Activated naive CD8-positive, alpha-beta T cell treated with anti-CD3 and anti-CD28 coated beads, Interleukin-2, amount 10 ng/mL, durations not matched to agents 7 days and 5 days (primary cell): ENCODE measurements at places on chromosomes 4 and X.

DNA sequence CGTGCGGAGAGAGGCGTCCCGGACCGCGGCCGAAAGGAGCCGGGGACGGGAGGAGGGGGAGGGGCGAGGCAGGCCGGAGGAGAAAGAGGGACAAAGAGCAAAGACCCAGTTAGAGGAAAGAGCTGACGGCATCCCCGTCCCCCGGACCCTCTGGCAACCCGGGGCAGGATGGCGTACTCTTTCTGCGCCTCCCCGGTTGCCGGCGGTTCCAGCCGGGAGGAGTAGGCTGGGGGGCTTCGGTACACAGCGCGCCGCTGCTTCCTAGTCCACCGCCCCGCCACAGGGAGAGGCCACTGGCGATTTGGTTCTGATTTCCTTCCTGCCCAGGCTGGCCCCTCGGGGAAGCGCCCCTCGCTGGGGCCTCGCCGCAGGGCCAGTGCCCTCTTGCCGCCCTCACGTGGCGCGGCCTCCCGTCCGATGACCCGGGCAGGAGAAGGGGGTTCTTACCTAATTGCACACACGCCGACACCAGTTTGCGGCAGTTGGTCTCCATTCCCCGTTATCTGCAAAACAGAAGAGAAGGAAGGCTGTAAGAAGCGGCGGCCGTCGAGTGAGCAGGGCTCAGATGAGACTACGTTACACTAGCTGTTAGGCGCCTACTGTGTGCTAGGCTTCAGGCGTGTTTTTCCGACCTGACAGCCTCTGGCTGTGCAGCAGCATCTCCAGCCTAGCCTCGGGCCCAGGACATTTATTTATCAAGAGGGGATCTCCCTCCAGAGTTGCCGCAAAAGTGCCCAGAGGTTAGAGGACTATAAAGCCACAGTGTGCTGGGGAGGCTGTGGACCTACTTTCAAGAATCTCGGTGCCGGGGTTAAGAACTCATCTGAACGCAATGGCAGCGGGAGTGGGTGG lies 9.9 kb upstream of the PITX2 start:
- DNase-seq, result peak; percentile 30

- DNase-seq, result no peak
These were observed 6.2 kb downstream of the GK start for GRCh38 chrX:30659421-30659820.

GRCh38 chr4:38151873-38152272 lies 191.7 kb downstream of the PTTG2 start:
- DNase-seq, result no peak

- no peak for DNase-seq
These were observed 250.1 kb downstream of the SNCA start for GRCh38 chr4:89586864-89587263.

DNA sequence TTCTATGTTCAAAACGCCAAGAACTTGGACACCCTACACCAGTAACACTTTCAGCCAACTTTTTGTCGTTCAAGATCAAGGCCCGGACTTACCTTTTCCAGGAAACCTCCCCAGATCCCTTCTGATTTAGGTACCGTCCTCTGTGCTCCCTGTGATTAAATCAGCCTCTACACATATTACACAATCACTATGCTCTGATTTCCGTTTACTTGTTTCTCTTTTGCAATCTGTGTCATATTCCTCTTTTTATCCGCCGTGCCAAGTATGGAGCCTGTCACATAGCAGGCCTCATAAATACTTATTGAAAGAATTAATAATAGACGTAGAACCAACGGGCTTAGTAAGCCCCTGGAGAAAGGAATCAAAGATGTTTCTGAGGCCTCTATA lies 722 bp upstream of the TMEM33 start:
- DNase-seq, result no peak

DNA sequence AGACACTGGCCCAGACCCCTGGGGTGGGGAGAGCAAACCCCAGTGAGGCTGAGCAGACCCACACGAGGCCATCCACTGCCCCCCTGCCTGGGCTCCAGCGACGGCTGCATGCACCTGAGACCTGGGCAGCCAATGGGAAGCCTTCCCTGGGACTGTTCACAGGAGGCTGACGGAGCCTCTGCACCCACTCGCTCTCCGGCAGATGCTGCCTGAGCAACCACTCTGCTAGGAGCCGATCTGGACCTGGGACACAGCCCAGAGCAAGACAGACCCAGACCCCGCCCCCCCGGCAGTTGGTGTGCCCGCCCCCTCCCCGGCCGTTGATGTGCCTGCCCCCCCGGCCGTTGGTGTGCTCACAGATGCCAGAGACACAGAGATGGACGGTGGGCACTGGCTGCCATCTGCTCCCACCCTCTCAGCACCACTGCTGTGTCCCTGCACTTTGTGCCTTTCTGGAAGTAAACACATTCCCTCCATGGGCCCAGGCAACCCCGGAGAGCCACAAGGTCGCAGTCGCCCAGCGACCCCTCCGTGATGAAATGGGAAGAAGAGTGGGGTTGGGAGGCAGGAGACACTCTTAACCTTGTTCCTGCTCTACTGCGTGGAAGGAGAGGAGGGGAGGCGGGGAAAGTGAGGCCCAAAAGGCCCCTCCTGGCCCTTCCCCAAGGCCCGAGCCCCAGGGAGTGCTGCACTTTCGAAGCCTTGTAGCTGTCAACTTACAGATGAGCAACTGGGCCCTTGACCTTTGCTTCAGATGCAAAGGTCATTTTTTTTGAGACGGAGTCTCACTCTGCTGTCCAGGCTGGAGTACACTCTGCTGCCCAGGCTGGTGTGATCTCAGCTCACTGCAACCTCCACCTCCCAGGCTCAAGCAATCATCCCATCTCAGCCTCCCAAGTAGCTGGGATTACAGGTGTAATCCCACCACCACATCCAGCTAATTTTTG lies 62.0 kb downstream of the ZFYVE28 start:
- peak; percentile 18 for DNase-seq

GRCh38 chr4:15536552-15537499 lies 67.1 kb downstream of the CC2D2A start:
- no peak for DNase-seq

DNA sequence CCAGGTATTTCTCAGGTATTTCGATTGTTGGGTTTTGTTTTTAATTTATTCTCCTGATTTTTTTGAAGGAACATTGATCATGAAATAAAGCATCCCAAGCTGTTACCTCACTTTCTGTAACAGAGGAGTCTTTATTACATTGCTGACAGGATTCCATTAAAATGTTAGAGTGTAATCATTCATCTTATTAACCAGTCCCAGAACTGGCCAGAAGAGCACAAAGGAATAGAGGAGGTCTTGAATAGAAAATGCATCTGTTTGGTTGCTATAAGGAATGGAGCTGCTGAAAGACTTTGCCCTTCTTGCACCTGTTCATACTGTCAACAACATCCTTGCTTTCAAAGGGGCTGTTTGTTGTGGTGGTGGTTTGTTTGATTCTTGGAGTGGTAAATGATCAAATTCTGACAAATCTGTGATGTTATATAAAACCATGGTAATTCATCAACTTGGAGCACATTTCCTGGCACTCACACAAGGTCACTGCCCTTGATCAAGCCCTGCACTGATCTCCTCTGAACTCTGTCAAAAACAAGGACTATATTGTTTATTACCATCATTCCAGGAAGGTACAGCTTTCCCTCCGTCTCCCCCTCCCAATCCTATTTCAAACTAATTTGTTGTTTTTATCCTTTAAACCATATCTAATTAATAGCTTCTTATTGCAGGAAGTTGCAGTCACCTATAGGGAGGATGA lies 215.8 kb downstream of the PCDH19 start:
- no peak for DNase-seq
